ENCODE measurements at places on chromosomes 13 and 19. TPM values are rescaled to one million over a fixed set of nuclear protein-coding genes. Genes with fewer than 3 reads are reported as not detected.

LEUTX gene
- total RNA-seq, result not detected

OR7A5 gene
- total RNA-seq, result not detected

COLGALT1 gene
- 64.2 TPM for total RNA-seq

ZNF730 gene
- 3.3 TPM for total RNA-seq

FXYD7 gene
- not detected for total RNA-seq

TUBB4A gene
- total RNA-seq, result 10.6 TPM

INSL3 gene
- 5.9 TPM for total RNA-seq

DNA sequence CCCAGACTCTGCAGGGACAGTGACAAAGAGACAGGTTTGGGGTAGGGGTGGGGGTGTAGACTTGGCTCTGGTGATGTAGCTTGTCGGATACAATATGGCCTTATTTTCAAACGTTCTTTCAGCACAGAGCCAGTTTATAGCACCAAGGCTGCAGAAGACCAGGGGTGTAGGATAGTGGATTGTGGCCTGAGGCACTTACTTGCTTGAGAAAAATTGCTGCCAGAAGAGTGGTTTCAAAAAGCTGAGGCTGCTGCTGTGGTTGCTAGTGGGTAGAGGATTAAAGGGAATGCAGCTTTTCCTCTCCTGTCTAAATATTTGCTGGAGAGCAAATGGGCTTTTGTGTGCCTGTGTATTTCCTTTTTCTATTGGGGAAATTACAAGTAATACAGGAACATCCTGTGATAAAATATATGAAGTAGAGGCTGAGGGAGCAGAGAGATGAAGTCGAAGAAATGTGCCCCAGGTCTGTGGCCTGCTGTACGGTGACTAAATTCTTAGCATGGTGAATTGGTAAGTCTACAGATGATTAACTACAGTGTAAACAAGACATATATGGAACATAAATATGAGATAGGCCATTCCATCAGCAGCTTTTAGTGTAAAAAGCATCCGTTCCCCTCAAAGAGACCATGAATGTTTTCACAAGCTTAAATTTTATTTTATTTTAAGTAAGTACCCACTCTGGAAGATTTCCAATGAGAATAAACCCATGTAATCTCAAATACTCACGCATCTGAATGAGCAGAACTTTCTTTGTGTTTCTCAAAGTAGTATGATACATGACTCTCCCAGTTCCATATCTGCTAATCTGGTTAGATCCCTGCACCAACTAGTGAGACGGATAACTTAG is 112.9 kb downstream of the LRCH1 start:
- H3K4me3 ChIP-seq, result no peak overlapping the region
- H3K27me3 ChIP-seq, result no peaks in the 10 kb centered on the region
- H3K4me1 ChIP-seq, result peaks cover 47% of the 10 kb centered on the region

GRCh38 chr13:41139296-41139966 is 6.8 kb upstream of the KBTBD6 start:
- DNase-seq, result no peak
- H3K27me3 ChIP-seq, result no peaks in the 10 kb centered on the region
- no peak overlapping the region for H3K27ac ChIP-seq
- H3K4me3 ChIP-seq, result no peak overlapping the region
- H3K36me3 ChIP-seq, result peaks cover 2% of the 10 kb centered on the region

GRCh38 chr19:17245535-17245984 is at the start of gene NR2F6:
NR2F6 (minus strand) TSS chr19:17245919; CDS start chr19:17245220, 699 bp downstream.
- H3K36me3 ChIP-seq, result no peaks in the 10 kb centered on the region
- peak within 1 kb of the TSS; percentile 79 for H3K4me3 ChIP-seq
- peaks cover 7% of the 10 kb centered on the region for H3K27me3 ChIP-seq
- H3K27ac ChIP-seq, result peak within 1 kb of the TSS; percentile 64
- H3K4me1 ChIP-seq, result peaks cover 9% of the 10 kb centered on the region

DNA sequence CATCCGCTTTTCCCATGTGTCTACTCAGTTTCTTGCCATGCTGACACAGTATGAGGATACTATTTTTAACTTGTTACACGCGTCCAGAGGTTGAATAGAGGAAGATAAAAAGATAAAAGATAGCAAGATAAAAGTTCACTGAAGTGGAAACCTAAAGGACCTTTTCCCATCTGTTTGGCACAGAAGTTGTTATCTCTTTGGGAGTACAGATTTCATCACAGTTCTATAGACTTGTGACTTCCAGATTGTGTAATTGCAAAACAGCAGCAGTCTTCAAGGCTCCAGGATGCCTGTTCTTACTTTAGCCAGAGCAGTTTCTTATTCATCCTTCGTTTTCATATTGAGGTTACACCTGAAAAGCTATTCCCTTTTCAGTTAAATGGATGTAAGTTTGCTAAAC is 369.2 kb downstream of the GPC5 start:
- no peak for DNase-seq
- H3K27me3 ChIP-seq, result no peaks in the 10 kb centered on the region
- H3K4me1 ChIP-seq, result no peaks in the 10 kb centered on the region

GRCh38 chr19:16033136-16033530 is 43.2 kb upstream of the TPM4 start:
- no peaks in the 10 kb centered on the region for H3K4me1 ChIP-seq
- H3K4me3 ChIP-seq, result no peak overlapping the region
- H3K27ac ChIP-seq, result no peak overlapping the region

- no peak overlapping the region for H3K27ac ChIP-seq
Observed at GRCh38 chr13:104798486-104798885, 1732.3 kb upstream of the SLC10A2 start.

GRCh38 chr13:72180253-72180952 is 313.4 kb upstream of the DACH1 start:
- H3K4me1 ChIP-seq, result no peaks in the 10 kb centered on the region
- DNase-seq, result no peak
- H3K27me3 ChIP-seq, result no peaks in the 10 kb centered on the region
- no peaks in the 10 kb centered on the region for H3K36me3 ChIP-seq
- H3K4me3 ChIP-seq, result no peak overlapping the region

Data from activated CD8-positive, alpha-beta T cell treated with anti-CD3 and anti-CD28 coated beads for 36 hours (primary cell).